Stimulated activated CD8-positive, alpha-beta memory T cell treated with anti-CD3 and anti-CD28 coated beads, Interleukin-4, amount 100 ng/mL, for 24 hours (primary cell): ENCODE measurements at places on chromosomes 16 and 17.

GRCh38 chr17:61568219-61569072 lies 22.6 kb downstream of the NACA2 start:
- DNase-seq: no peak

DNA sequence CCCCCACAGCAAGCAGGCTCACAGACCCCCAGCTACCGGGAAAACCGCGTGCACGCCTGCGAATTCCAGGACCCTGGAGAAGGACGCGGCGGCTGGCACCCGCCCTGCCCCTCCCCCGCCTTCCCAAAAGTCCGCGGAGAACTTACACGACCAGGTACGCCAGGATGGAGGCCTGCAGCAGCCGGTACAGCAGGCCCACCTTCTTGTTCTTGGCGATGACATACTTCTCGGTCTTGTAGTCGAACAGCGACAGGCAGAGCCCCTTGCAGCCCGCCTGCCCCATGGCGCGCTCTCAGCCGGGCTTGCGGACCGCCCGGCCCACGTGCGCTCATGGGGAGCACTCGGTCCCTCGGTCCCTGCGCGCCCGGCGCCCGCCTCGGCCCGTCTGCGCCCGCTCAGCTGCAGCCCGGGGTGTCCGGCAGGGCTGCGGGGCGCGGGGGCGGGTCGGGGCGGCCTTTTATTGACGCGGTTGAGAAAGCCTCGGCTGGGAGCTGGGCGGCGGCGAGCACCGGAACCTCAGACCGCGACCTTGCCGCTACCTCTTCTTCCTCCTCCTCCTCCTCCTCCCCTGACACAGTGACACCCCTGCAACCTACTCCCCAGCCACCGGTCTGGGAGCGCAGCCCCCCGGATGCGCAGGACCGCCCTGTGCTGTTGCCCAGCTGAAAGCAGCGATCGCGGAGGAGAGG lies at the start of gene P2RX5:
Gene P2RX5 (minus strand): TSS at position 433 of the 689 bp plus-strand sequence. CDS start 150 bp downstream, at position 283.
- DNase-seq: peak; percentile 22

- DNase-seq: no peak
Observed at GRCh38 chr16:67649494-67649931, 4.6 kb downstream of the CARMIL2 start.

DNA sequence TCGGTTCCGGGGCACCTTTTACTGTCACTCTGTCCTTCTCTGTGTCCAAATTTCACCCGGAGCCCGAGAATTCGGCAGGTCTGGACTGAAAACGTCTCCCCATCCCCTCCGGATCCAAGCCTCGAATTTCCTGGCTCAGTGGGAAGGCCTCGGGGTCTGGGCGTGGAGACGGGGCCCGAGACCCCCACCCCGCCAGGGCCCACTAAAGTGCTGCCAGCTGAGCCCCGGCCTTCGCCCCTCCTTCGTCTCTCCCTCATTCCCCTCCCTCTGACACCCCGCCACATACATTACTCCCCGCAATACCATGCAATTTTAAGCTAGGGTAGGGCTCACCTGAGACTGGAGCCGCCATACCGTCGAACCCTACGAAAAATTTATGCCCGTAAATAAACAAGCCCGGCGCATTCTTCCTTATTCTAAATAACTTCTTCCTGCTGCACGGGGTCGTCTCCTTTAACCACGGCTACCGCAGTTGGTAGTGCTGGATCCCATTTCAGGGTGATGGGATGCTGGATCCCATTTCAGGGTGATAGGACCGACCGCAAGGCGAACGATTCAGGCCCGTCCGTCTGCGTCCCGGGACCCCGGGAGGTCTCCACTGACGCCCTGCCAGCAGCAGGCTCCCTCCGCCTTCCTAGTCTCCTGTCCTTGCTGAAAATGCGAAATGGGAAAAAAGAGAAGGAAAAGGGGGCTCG lies 4.4 kb upstream of the OR1F1 start:
- no peak for DNase-seq

GRCh38 chr17:19302791-19303331 lies 59.7 kb downstream of the B9D1 start:
- DNase-seq: no peak

DNA sequence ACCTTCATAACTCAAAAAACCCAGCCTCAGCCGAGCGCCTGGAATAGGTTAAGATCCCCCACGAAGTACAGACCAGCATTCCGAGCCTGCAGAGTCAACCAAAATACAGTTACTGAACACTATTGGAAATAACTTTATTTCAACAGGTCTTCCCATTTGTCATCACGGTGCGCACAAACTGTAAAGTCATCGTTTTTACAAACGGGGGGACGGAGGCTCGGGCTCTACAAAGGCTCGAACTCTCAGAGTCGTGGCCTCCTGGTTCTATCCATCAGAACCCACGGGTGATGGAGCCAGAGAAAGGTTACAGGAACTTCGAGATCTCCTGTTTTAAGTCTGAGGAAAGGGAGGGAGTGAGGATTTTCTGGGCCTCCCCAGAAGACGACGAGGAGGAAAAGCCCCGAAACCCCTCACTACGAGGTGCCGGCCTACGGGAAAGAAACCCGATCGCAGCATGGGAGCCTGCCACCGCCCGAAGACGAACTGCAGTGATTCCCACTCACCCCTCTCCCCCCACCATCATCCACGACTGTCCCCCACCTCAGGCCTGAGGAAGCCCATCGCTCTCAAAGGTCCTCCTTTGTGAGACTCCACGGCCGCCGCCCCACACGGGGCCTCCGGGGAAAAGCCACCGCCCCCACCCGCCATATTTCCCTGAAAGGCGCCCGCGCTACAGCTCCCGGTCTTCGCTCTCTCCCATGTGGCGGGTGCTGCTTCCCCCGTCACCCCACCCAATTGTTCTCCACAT lies 917 bp downstream of the YWHAE start:
- peak; percentile 38 for DNase-seq

GRCh38 chr17:63153488-63153887 lies 187.5 kb downstream of the TANC2 start:
- no peak for DNase-seq

GRCh38 chr16:17359788-17360390 lies 110.9 kb downstream of the XYLT1 start:
- DNase-seq: peak; percentile 49

GRCh38 chr16:74936902-74937560 lies 47.9 kb downstream of the WDR59 start:
- DNase-seq: no peak

- DNase-seq: no peak
Observed at GRCh38 chr17:82447876-82448275, 2.7 kb downstream of the CYBC1 start.

DNA sequence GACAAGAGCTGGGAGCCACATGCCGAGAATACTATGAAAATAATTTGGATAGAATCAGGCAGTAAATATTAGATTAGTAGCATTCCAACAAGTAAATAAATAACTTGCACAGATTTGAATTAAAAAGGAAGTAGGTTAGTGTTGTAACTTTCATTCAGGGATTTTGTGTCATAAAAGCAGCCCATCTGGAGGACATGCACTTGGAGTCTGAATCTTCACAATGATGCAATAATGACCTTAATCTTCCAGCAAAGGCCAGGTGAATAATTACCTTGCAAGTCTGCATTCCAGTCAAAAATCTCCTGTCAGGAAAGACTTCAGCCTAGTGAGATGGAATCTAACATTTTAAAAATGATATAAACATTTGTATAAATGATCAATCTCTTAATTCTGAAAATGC lies 518.1 kb downstream of the KCNJ2 start:
- no peak for DNase-seq

- DNase-seq: no peak
Observed at GRCh38 chr16:56278196-56278855, 87.0 kb downstream of the GNAO1 start.

DNA sequence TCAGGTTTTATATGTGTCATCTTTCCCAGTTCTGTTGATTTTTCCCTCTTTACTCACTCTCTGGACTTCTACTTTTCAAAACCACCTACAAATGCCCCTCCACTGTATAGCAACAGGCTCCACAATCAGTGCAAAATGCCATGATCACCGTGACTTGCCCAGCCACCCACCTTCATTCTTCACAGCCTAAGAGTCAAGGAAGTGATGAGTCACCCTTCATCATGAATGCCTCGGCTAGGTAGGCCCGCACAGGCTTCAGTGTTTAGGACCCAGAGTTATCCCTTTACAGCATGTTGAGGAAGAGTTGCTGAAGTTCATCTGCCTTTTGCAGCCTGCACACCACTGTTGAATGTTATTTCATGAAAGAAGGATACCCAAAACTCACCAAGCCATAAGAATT lies 158.6 kb downstream of the PMP22 start:
- no peak for DNase-seq

GRCh38 chr17:69909389-69909788 lies 165.6 kb upstream of the KCNJ16 start:
- DNase-seq: no peak

- DNase-seq: no peak
Observed at GRCh38 chr17:77105706-77106105, 35.1 kb upstream of the SEC14L1 start.

DNA sequence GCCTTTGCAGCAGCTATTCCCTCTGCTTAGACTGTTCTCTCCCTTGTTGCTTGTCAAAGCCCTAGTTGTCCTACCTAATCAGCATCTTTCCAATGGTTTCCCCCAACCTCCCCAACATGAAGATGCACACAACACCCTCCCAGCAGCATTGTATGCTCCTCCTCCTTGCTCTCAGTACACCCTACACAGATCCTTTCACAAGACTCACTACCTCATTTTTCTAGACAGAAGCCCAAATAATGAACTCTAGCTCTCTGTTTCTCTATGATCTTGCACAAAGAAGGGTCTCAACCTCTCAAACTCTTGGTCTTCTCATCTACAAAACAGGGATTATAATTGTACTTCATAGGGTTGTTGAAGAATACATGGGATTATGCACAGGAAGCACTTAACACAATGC lies 19.4 kb downstream of the PSME3IP1 start:
- no peak for DNase-seq

GRCh38 chr16:88076211-88076931 lies 125.1 kb downstream of the BANP start:
- DNase-seq: no peak

- no peak for DNase-seq
Observed at GRCh38 chr17:63529711-63530556, 6.8 kb downstream of the KCNH6 start.

GRCh38 chr17:78753316-78754250 lies 28.5 kb downstream of the CYTH1 start:
- no peak for DNase-seq

DNA sequence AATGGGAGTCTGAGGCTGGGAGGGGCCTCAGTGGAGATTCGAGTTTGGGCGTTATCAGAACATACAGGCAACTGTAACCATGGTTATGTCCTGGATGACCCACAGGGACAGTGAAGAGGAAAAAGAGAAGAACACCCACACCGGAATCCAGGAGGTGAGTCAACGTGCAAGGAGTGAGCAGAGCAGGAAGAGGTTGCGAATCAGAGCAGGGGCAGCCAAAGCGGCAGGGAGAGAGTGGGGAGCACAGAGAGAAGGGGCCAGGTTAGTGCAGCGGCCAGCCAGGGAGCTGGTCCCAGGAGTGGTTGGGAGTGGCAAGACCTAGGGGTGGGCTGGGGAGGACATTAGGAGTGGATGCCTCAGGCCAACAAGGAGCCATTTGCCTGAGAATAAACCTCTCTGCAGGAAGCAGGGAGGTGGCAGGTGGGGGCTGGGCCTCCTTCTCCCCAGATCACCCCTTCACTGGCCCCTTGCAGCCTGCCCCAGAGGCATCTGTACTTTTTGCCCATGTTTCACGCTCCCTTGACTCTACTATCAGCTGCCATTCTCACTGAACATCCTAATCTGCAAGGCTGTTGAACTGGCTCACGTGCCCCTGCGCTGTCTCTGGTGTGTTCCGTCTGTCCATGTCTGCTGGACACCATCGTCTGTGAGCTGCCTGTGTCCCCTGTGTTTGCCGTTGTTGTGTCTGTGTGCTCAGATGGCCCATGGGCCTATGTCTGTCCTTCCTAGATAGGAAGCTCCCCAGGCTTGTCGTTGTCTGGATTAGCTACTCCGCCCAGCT lies 5.1 kb downstream of the KRT13 start:
- DNase-seq: no peak

GRCh38 chr16:11614587-11615175 lies 28.0 kb upstream of the LITAF start:
- DNase-seq: no peak

DNA sequence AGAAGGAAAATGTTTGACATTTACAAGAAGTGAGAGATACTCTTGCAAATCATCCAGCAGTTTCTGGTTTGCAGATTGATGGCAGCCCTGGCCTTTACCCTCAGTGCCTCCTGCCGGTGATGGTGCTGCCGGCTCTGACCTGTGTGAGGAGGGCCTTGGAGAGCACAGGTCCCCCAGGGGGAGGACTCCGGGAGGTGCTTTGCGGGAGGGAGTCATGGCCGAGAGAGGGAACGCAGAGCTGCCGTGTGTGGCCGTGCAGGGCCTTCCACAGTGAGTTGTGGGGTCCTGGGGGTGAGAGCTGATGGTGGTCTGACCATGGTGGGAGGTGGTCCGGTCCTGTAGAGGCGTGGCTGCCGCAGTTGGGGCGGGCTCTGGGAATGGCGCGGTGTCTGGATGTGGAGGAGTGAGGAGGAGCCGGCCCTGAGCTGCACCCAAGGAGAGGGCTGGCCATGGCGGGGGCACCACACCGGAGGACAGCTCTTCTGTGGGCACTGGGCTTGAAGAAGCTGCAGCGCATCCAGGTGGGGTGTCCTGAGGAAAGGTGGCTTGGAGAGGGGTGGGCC lies 28.0 kb upstream of the ZNF750 start:
- no peak for DNase-seq
